ENCODE measurements at places on chromosomes 7 and 10.

DNA sequence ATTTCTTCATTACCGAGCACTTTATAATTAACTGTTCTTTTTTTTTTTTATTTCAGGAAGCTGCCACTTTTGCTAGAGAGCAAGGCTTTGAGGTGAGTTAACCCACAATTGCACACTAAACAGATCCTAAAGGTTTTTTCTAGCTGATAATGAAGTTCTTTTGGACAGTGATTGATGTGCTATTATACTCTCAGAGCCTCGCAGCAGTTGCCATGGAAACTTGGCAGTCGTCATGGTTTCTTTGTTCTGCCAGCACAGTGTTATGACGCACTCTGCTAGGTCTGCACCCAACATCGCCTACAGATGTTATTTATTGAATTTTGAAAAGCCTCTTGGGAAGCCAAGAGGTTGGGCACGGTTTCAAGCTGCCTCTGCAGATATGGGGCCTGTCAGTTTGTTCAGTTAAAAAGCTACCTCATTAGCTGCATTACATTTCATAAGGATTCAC lies 237.2 kb upstream of the KAT6B start:
- peak; percentile 95 for DNase-seq

DNA sequence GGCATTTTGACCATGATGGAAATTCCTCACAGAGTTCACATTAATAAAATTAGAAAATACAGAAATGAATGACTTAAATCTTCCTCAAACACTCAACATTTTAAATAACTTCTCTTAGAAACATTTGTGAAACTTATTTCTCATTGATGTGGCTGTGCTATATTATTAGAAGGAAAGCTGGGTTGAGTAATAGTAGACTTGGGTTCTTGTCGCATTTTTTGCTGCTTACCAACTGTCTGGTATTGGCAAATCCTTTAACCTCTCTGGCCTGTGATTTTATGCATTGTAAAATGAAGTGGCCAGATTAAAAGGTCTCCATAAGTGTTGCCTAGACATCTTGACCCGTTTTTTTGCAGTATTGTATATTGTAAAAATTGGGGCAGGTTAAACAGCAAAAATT lies 66.5 kb downstream of the VPS50 start:
- no peak for DNase-seq

- no peak for DNase-seq
These were observed 110.4 kb downstream of the TRIL start for GRCh38 chr7:28847681-28848080.

GRCh38 chr7:150788474-150789269 lies 11.5 kb downstream of the TMEM176B start:
- DNase-seq, result no peak

GRCh38 chr7:18540396-18540795 lies 44.8 kb downstream of the HDAC9 start:
- no peak for DNase-seq

Data from GM04503 (cell line).